ENCODE measurements at places on chromosomes 1 and 21.
A peak's percentile ranks its signal among the peaks of the same experiment; 100 is the strongest.

DNA sequence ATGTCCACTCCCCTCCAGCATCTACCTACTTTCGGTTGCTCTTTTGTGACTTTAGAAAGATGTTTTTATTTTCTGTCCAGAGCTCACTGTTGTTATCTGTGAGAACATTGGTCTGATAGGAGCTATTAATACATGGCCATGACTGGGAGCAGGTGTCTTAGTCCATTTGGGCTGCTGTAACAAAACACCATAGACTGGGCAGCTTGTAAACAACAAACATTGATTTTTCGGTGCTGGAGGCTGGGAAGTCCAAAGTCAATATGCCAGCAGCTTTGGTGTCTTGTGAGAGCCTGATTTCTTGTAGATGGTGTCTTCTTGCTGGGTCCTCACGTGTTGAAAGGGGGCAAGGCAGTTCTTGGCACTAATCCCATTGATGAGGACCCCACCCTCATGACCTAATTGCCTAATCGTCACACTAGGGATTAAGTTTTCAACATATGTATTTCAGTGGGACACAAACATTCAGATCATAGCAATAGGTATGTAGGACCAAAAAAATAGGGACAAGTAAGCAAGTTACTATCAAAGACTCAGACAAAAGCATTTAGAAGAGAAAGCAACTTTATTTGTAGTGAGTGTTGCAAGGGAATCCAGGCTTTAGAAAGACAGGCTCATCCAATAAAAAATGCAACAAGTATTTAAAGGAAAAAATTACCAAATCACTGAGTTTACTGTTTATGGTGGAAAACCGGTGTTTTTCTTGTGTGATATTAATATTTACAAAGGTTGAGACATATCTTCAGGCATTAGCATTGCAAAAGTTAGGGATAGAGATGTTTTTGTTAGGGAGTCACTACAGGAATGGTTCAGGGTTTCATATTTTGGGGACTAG, 55.2 kb upstream of the WDR26 start:
- no peak for DNase-seq

- DNase-seq, result no peak
Measured at GRCh38 chr1:65477414-65478378, 57.2 kb downstream of the LEPR start.

DNA sequence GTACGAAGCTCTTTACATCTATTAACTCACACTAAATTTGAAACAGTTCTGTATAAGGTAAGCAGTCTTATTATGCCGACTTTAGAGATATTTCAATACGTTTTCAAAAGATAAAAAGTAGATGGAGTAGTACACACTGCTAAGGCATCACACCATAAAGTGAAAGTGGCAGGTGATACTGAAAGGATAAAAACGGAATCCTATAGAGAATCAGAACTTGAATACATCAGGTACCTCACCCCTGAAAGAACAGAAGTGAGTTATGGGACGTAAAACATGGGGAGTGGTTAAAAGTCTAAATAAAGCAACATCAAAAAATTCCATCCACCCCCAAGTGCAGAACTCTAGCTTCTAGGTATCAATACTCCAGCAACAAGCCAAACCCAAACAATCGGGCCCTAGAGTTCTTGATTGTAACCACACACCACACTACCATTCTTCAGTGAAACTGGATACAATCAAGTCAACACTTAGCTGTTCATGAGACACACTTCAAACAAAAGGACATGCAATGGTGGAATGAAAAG, 142.6 kb downstream of the SMYD3 start:
- DNase-seq, result peak; percentile 14

DNA sequence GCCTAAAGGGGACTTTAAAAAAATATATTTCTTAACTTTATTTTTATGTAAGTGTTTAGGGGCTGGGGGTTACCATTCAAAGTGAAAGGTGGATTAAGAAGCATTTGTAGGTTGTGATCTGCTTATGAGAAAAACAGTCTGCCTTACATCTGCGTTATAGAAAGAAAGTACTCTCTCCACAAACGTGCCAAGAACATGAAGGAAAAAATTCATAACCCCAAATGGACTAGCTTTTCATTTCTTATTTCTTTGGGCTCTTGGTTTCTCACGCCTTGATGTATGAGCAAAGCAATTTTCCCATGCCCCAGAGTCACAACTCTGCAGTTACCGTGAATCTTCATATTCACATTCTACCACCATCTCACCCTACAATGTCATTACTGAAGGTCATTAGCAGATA, 1165.1 kb upstream of the ADGRL4 start:
- no peak for DNase-seq

DNA sequence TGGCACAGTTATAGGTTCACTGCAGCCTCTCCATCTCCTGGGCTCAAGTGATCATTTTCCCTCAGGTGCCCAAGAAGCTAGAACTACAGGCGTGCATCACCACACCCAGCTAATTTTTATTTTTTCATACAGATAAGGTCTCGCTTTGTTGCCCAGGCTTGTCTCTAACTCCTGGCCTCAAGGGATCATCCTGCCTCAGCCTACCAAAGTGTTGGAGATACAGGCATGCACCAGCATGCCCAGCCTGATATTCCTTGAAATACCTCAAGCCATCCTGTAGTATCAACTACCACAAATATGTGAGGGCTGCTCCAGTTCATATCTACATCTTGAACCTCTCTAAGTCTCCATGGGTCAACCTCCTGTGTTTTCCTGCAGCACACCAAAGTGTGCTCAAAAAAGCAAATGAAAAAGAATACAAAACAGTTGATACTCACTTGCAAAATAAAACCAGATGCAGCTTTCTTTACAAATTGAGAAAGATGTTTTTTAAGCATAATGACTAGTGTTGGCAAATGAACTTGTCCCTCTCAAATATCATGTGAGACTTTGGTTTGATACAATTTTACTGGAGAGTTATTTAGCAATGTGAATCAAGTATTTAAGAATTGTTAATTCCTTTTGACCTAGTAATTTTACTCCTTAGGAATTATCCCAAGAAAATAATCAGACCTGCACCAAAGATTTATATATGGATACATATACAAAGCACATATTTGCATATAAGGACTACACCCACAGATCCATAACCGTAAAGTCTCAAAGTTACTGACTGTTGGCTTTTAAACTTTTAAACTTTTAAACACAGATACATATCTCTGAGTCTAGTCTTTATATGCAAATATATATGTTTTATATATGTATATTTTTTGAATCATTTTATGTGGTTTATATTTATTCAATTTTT, 197.7 kb downstream of the NRIP1 start:
- no peak for DNase-seq

GRCh38 chr21:14366998-14367397, 15.9 kb downstream of the HSPA13 start:
- no peak for DNase-seq

Data from activated CD4-positive, alpha-beta T cell treated with anti-CD3 and anti-CD28 coated beads, Interleukin-2, amount 50 U/mL, for 16 hours (primary cell).